ENCODE measurements at places on chromosomes 3 and 15.

DNA sequence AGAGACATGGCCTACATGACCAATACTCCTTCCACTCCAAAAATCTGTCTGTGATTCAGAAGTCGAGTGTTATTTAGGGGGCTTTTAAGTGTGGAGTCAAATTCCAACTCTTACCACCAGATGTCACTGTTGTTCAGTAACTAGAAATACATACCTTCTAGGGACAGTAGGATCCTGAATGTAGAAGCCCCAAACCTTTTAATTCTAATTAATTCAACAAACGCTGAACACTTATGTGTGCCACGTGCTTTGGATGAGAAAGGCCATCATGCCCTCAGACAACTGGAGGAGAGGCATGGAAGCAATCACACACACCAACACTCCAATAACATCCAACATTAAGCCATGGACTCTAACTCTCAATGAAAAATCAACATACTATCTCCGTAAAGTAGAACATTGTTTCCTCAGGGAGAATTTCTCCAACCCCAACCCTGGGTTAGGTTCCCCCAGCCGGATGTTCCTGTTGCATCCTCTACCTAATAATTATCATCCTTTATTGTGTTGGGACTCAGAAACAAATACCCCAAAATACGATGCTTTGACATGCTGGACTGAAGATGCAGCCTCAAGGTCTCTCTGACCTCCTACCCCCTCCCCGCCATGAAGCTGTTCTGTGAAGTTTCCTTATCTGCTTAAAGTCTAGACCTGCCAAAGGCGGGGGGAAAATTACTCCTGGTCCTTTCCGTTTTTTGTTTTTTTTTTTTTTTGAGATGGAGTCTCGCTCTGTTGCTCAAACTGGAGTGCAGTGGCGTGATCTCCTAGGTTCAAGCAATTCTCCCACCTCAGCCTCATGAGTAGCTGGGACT lies 8.0 kb upstream of the CCDC13 start:
- no peak for DNase-seq

DNA sequence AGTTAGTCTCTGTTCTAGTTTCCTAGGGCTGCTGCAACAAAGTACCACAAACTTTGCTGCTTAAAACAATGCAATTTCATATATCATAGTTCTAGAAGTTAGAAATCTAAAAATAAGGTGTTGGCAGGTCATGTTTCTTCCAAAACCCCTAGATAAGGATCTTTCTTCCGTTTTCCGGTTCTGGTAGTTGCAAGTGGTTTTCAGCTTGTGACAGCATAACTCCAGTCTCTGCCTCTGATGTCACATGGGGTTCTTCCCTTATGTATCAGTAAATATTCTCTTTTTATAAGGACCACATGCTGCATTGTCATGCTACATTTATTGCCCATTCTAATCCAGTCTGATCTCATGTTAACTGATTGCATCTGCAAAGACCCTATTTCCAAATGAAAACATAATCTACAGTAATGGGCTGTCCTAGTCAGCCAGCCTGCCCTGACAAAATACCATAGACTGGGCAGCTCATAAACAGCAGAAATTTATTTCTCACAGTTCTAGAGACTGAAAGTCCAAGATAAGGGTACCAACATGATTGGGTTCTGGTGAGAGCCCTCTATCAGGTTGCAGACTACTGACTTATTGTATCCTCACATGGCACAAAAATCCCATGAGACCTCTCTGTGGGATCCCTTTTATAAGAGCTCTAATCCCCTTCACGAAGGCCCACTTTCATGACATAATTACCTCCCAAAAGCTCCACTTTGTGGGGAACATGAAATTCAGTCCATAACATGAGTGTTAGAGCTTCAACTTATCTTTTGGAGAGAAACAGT lies 642.0 kb upstream of the NAALADL2 start:
- DNase-seq: no peak

GRCh38 chr3:154730186-154730585 lies 300.2 kb upstream of the GPR149 start:
- no peak for DNase-seq

- no peak for DNase-seq
Observed at GRCh38 chr3:73351423-73352071, 273.2 kb downstream of the PDZRN3 start.

GRCh38 chr3:129663045-129663446 lies 56.6 kb upstream of the PLXND1 start:
- DNase-seq: no peak

DNA sequence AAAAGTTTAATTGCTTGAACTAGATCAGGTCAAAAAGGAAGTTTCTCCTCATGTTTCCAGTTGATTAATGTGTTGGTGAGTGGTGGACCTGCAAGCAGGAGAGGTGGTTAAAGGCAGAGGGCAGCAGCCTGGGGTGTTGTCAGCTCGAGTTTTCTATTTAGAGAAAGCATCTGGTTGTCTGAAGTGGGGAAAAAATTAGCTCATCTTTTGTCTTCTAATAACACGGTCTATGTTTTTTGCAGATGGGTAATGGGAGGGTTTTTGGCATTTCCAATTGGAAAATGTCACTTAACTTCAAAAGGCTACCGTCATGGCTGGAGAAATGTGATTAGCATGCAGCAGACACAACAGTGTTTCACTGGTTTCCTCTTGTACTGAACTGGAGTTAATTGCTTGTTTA lies 122.6 kb downstream of the ITPR1 start:
- DNase-seq: no peak

GRCh38 chr3:73423116-73423515 lies 201.6 kb downstream of the PDZRN3 start:
- no peak for DNase-seq

DNA sequence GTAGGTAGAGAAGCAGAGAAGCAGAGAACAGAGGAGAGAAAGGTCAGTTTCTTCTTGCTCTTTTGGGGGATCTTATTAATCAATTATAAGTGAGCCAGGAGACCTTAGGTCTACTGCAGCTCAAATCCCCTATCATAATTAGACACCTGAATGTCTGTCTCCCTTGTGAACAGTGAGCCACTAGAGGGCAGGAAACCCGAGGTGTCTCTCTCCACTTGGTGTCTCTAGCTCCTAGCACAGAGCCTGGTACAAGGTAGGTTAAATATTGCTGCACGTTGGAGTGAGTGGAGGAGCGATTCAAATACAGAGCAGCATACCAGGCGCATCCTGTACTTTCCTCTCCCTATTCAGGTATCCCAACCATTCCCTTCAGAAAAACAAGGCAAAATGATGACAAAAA lies 2.0 kb upstream of the ST8SIA2 start:
- no peak for DNase-seq

- no peak for DNase-seq
Observed at GRCh38 chr3:45269952-45270351, 43.9 kb upstream of the TMEM158 start.

DNA sequence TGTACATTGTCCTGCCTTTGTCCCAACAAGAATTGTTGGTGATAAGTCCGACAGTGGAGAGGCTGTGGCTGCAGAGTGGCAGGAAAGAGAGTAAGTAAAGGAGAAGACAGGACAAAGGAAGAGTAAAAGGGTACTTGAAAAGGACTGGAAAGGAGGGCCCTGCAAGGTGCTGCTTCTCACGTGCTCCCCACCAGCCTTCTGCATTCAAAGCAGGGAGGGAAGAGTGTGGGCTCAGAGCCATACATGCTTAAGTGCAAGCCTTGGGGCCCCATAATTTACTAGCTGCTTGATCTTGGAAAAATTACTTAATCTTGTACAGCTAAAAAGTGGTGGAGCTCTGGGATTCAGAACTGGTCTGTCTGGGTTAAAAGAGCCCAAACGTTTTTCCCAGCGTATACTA lies 29.9 kb downstream of the MME start:
- DNase-seq: no peak

DNA sequence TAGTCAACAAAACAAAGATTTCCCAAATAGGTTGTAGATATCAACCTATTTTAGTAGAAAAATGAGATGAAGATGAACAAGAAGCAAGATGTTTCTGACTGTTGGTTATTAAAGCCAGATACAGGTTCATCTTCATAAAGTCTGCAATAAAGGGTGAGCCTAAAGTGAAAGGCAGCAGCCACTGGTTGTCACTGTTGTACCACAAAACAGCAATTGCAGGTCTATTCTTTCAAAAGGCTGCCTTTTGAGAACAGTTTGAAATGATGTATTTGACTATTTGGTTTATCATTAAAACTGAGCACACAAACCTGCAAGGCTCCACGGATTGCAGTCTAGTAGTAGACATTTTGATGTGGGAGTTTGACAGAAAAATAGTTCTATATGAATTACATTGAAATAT lies 543.4 kb downstream of the GBE1 start:
- DNase-seq: no peak

DNA sequence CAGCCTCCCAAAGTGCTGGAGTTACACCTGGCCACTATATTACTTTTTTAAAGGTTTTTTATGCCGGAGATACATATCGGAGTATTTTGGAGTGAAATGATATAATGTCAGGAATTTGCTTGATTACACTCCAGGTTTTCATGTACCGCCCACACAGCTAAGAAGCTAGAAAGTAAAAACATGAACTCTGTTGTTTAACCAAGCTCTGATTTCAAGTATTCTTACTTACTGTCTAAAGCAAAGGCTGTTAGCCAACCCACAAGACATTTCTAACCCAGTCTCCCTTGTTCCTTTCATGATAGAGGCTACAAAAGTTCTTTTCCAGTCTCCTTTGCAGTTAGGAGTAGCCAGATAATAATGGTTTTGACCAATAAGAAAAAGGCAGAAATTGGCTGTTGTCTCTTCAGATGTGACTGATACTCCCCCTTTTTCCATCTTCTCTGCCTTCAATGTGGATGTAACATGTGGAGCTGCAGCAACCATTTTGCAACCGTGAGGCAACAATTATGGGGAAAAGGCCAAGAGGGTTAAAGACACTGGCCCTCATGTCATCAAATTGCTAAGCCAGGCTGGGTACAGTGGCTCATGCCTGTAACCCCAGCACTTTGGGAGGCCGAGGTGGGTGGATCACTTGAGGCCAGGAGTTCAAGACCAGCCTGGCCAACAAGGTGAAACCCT lies 6.1 kb upstream of the CP start:
- DNase-seq: no peak

DNA sequence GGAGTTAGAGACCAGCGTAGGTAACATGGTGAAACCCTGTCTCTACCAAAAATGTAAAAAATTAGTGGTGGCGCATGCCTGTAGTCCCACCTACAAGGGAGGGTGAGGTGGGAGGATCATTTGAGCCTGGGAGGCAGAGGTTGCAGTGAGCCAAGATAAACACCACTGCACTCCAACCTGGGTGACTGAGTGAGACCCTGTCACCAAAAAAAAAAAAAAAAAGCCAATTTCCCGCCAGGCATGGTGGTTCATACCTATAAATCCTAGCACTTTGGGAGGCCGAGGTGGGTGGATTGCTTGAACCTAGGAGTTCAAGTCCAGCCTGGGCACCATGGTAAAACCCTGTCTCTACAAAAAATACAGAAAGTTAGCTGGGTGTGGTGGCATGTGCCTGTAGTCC lies 6.9 kb downstream of the CNOT10 start:
- DNase-seq: no peak

- peak; percentile 11 for DNase-seq
Observed at GRCh38 chr3:146589899-146590508, 15.1 kb downstream of the PLSCR5 start.

GRCh38 chr3:69012800-69013252 lies 658 bp downstream of the EOGT start:
- DNase-seq: no peak

DNA sequence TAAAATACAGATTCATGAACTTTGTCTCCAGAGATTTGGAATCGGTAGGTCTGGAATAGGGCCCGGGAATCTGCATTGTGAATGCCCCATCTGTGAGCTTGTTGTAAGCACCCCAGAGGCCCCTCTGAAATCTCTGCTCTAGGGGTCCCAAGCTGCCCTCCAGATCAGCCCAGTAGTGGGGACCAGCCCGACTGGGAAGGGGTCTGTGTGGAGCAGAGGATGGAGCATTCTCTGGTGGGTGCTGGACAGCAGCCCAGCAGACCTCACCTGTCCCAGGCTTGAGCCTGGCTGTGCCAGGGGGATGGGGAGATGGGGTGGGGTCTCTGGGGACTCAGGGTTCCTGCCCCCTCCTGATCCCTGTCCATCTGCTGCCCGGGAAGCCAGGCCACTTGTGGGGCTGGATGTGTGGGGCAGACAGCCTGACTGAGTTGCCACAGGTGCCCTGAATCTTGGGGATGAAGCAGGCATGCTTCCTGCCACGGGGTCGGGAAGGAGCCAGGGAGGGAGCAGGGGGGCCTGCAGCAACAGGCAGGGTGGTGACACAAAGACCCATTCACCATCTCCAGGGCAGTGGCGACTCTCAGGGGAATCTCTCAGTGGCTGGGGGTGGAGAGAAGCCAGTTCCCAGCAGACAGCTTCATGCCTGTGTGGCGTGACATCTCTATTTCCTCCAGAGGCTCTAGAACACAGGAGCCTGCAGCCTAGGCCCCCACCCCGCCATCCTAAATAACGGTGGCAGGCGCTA lies 99.3 kb downstream of the WNT7A start:
- DNase-seq: no peak

- DNase-seq: no peak
Observed at GRCh38 chr15:32701863-32702262, 15.9 kb upstream of the GREM1 start.

DNA sequence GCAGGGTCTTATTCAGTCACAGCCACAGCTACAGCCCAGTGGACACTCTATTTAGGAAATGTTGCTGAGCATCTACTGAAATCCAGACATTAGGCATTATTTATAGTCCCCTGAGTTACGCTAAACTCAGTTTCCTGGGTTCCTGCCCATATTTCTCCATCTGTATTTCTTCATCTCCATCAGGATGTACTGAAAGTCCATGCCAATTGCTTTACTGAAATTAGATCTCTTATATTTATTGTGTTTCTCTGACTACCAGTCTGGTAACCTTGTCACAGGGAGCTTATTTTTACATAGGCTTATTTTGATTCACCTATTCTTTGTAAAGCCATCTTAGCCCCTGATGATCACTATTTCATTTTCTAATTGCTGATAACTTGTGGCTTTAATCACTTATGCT lies 223.9 kb downstream of the TLE3 start:
- DNase-seq: no peak

DNA sequence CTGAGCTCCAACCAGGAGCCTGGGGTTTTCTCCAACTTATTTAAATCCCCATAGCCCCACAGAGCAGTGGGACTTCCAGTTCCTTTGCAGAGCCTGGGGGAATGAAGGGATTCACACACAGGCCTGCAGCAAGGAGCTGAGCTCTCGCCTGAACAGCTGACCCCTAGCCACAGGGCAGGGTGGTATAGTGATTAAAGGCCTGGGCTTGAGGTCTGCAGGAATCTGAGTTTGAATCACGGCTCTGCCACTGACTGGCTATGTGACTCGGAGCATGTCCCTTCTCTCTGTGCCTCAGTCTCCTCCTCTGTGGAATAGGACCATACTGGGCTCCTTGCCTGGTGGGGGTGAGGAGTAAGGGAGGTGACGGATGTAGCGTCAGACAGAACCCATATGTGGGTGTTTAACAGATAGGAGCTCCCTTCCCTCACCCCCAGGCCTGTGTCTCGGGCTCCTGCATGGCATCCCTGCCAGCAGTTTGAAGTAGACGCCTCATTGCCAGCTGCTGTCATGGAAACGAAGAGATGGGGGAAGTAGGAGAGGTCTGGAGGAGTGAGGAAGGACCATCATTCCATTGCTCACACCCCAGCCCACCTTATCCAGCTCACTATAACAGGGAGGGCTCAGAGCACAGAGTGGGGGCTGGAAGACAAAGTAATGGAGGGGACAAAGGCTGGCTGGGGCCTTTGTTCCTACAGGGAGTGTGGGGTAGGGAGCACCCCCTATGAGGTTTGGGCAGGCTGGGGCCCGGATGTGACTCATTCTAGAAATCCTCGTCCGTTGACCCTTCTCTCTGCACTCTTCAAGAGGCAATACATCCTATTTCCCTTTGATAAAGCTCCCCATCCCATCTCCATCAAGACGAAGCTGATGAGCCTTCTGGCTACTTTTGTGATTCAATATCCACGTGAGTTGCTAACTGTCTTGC lies 14.8 kb downstream of the HRH1 start:
- no peak for DNase-seq
